ENCODE measurements at places on chromosomes 3 and 15.

DNA sequence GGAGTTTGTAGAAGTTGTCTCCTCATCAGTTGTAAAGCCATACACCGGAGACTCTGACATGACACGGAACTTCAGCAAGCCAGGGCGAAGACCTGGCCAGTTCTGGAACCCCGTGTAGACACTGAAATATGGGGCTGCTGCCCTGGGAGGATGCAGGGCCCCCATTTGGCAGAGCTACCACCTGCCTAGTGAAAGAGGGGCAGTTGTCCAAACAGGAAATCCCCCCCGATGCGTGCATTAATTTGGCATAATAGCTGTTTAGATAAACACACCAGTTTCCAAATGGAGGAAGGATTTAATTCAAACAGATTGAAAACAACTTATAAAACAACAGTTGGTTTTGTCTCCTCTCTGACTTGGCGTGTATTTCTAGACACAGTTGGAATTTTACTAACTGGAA, 357.2 kb downstream of the GABRG3 start:
- no peak for DNase-seq

DNA sequence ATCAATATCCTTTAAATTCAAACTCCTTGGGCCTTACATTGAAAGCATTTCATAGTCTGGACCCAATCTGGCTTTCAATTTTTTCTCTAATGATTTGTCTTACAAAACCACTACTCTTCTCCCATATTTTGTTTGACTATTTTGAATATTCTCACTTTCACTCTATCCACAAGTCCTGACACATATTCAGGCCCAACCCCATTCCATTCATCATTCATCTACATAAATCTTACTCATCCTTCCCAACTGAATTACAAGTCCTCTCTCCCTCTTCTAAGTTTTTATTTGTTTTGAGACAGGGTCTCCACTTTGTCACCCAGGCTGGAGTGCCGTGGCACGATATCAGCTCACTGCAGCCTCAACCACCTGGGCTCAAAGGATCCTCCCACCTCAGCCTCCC, 43.6 kb downstream of the TOP2B start:
- DNase-seq = no peak

GRCh38 chr3:49703443-49703927, 14.1 kb downstream of the RNF123 start:
- no peak for DNase-seq

GRCh38 chr3:14393440-14394106, 8.8 kb upstream of the SLC6A6 start:
- no peak for DNase-seq

DNA sequence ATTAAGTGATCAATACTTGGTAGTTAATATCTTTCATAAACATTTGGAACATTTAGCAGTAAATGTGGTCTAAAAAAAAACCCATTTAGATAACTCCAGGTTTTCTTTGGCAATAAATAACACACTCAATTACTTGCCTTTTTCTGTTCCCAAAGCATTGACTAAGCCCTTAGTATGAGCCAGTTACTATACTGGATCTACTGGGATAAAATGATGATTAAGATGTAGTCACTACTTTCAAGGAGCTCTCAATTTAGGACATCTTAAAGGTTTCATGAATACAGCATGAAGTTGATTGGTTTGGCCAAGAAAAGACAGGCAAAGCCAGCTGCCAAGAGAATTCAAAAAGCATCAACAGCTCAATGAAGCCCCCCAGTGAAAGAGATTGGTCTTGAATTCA, 250.9 kb downstream of the EPHA3 start:
- no peak for DNase-seq

GRCh38 chr15:28094732-28095521, 4.2 kb downstream of the OCA2 start:
- DNase-seq = no peak

DNA sequence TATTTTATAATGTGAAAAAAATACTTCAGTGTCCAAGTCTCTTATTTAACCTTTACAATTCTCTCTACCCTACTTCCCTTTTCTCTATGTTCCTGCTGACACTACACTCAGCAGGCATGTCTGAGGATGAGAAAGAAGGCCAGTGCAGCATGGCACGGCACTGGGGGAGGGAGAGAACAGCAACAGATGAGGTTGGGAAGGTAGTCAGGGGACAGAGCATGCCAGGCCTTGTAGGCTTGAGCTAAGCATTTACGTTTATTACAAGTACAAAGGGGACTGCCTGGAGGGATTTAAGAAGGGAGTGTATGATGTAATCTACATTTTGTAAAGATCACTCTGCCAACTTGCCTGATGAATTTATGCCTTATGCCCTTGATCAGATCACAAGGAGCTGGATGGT, 117.3 kb upstream of the WNT5A start:
- DNase-seq = no peak
